Omental fat pad (tissue), 4 donors: ENCODE measurements at places on chromosomes 11 and 22.

- DNase-seq, result no peak
Measured at GRCh38 chr22:28232204-28232603, 313.1 kb upstream of the PITPNB start.

- DNase-seq, result no peak
Measured at GRCh38 chr11:96237766-96238266, 105.2 kb downstream of the MAML2 start.

DNA sequence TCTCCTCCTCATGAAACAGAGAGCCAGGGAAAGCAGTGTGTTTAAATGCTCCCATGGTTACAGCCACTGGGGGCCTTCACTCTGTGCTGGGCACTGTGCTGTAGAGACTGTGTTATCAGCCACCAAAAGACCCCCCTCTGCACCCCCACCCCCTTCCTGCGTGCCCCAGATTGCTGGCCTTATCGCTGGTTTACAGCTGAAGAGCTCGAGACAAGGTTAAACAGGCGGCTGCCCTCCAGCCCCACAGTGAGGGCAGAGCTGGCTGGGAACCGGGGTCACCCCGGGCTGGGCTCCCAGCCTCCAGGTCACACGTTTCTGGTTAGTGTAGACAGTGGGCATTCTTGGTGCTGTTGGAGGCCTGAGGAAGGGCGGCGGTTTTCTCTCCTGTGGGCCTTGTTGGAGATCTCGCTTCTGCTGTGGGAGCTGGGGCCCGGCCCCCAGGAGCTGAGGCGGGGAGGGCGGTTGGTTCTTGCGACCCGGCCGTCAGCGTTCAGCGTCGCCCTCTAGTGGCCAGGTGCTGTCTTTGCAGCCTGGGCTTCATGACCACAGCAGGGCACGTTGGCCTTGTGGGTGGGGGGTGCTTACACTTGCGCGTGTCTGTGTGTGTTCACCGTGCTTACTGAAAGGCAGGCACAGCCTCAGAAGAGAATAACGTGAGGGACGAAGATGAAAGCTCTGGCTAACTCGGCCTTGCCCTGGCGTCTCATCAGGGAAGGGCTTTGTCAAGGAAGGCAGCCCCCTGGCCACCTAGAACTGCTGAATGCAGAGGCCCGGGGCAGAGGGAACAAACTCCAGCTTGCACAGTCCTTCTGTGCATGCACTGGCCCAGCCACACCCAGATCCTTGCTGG, 40.8 kb downstream of the TBC1D22A start:
- no peak for DNase-seq

DNA sequence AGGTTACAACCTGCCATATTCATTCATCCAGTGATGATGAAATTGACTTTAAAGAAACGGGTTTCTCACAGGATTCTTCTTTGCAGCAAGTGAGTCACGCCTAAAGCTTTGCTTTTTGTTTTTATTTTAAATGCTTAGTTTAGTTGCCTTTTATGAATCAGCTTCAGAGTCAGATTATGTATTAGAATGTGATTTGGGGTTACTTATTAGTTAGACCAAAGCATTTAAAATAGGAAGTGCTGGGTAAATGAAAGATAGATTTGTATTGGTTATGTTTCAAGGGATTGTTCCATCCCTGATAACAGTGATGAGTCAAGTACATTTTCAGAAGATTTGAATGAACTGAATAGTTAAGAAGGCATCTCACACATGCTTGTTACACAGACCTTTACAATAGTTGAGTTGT, 101.3 kb upstream of the GAL start:
- no peak for DNase-seq

GRCh38 chr11:15500643-15501042, 385.9 kb downstream of the INSC start:
- no peak for DNase-seq

DNA sequence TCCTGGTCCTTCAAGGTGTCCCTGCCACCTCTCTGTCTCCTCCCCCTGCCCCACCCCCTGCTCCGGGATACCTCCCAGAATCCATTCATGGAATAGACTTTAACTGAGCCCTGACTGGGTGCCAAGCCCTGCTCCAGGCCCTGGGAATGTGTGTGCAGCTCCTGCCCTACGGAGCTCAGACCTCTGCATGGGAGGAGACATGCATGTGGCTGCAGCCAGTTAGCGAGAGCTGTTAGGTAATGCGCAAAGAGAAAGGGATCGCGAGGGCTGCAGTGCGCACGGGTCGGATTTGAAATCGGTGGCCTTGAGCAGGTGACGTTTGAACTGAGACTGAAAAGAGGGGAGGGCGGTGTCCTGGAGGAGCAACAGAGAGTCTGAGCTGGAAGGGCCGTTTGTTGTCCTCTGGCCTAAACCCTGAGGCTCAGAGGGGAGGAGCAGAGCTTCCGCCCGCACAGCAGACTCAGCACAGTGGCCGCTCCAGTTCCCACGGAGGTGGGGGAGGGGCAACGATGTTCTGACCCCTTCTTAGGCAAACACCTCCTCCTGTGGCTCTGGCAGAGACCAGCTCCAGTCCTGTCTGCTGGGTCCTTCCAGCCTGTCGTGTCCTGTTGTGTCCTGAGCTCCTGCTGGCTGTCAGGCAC, 19.8 kb upstream of the LRRC10B start:
- DNase-seq, result no peak

- DNase-seq, result no peak
Measured at GRCh38 chr11:113937918-113938317, 33.3 kb downstream of the HTR3B start.

DNA sequence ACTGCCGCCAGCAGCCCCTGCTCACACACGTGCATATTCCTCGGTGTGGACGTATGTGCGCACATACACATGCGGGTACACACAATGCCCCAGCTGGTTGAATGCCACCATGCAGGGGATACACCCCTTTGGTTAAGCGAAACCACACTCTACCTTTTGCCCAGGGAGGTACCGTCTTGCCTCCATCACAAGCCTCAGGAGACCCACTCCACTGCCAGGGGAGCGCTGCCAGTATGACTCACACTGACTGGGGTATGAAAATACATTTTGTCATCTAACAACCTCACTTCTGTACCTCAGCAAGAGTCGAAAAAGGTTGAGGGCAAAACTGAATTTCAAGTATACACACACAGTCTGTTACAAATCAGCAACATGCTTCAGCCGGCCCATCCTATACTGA, 39.4 kb downstream of the TMEM45B start:
- no peak for DNase-seq

GRCh38 chr11:69536406-69536805, 54.9 kb downstream of the LINC01488 start:
- no peak for DNase-seq

DNA sequence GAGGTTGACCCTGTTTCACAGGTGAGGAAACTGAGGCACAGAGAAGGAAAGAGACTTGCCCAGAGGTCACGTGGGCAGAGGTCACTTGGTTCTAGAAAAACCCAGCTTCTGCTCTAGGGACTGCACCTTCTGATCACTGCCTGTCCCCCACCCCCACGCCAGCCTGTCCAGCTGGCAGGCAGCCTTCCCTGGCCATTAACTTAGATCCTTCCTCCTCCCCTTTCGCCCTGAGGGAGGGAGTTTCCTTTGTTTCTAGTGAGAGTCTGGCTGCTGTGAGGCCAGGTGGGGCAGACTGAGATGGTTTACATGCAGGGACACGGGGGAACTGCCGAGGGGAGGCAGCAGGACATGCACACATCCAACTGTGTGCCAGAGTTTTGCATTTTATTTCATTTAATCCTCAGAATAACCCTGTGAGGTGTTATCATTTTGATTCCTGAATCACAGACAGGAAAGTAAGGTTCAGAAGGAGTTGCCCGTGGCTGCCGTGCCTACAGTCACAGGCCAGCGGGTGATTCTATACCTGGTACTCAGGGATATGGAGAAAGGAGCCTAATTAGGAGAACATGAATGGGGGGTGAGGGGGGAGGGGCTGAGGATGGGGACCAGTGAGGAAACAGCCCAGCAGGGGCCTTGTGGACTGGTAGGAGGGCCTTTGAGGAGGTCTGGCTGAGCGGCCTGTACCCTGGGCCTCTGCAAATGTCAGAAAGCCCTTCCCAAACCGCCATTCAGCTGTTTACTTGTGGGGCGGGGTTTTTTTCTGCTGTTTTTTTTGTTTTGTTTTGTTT, 3.4 kb downstream of the FAM83F start:
- DNase-seq, result no peak

GRCh38 chr11:118744046-118744445, 46.9 kb downstream of the DDX6 start:
- DNase-seq, result no peak

DNA sequence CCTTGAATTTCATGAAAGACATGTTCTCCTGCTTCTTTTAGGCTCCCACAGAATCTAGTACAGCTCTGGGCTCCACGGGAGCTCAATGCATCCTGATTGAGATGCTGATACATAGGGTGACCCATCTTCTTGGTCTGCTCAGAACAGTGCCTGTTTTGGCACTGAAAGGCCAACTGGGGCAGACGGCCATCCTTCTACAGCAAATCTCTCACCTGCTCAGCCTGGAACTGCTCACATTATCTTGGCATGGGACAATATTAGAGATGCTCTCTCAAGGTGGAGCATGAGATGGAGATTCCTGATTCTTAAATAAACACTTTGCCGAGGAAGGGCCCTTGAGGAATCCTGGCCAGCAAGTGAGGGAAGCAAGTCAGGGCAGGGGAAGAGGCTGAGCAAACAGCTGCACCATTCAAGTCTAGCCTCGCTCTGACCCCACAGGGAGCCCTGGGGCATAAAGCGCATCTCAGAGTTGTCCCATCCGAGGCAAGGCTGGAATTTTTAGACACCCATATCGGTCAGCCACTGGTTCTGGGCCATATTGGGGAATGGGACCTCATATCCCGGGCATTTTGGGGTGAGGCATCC, 58.4 kb upstream of the CSNK2A3 start:
- DNase-seq, result no peak

DNA sequence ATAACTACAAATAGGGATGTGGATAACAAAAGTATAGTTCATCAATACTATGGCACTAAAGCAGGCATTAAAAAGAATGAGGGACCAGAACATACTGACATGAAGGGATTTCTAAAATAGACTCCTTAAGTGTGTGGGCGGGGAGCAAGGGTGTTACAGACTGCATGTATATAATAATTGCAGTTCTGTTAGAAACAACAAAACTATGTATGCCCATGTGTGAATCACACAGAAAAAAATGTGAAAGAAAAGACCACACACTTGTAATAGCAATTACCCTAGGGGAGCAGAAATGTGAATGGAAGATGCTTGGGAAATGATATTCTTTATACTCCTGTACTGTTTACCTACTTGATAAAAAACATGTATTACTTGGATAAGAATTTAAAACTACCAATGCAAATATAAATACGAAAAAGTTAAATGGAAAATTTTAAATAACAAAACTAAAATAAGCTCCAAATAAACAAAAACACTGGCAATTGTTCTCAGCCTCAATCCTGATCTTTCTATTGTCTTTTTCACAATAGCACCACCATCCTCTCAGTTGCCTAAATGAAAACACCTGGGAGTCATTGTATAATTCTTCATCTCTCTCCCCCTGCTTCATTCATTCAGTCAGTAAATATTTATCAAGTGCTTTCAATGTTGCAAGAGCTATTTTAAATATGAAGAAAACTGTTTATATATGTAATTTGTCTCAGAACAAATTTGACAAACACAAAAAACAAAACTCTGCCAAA, 129.8 kb downstream of the FCHSD2 start:
- no peak for DNase-seq

GRCh38 chr22:25105817-25106650, 93.6 kb upstream of the CRYBB3 start:
- no peak for DNase-seq

GRCh38 chr11:128179512-128179911, 407.8 kb downstream of the ETS1 start:
- DNase-seq, result no peak

DNA sequence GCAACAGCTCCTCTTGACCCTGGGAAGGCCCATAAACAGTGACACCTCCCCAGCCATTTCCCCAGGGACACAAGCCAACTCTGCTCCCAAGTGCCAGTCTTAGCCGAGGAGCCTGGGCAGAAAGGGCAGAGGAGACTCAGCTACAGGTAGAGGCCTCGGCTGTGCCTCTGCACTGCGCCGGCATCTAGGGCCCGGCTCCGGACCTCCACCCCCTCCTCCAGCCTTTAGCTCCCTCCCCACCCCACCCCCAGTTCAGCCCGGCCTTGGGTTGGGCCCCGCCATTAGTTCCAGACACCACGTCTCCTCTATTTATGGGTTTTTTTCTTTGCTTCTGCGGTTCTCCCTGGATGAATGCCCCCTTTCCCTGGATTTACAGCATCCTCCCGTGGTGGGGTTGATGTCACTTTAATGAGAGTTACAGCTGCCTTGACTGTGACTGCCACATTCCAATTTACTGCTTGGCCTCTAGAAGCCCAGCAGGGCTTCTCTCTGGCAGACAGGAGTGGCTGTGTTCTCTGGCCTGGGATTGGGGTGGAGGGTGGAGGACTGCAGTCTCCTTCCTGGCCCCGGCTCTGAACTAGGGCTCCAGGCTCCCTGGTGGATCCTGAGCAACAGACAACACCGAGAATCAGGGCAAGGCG, 13.5 kb upstream of the OAF start:
- DNase-seq, result no peak

DNA sequence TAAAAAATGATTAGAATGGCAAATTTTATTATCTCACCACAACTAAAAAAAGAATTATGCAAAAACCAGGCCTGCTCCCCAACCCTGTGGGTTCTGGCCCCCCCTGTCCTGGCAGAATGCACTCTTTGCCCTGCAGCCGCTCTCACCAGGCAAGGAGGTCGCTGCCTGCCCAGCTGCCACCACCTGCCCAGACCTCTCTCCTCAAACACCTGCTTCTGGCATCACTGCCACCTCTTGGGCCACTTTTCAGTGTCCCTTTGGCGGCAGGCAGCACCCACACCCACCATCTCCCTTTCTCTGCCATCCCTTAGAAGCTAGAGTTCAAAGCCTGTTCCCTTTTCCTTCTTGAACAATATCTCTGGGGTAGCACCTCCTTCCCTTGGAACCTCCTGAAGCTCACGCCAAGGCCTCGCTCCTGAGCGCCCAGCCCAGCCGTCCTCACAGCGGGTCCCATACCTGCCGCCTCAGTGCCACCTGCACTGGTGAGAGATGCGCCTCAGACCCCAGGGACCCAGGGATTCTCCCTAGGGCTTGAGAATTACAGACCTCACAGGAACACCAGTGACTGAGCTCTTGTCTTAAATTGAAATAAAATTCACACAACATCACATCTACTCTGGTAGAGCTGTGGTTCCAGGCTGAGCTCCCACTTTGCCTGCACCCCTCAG, 44.6 kb downstream of the SGSM3 start:
- no peak for DNase-seq
